T-helper 17 cell (primary cell): ENCODE measurements at places on chromosomes 4 and X.

- DNase-seq = no peak
- H3K4me1 ChIP-seq = no peaks in the 10 kb centered on the region
- no peak overlapping the region for H3K4me3 ChIP-seq
- H3K27ac ChIP-seq = no peak overlapping the region
Observed at GRCh38 chr4:26692014-26692726, 108.3 kb downstream of the TBC1D19 start.

GRCh38 chr4:20119141-20119540 is 132.6 kb upstream of the SLIT2 start:
- H3K27me3 ChIP-seq = no peaks in the 10 kb centered on the region
- no peak overlapping the region for H3K4me3 ChIP-seq
- no peaks in the 10 kb centered on the region for H3K4me1 ChIP-seq

DNA sequence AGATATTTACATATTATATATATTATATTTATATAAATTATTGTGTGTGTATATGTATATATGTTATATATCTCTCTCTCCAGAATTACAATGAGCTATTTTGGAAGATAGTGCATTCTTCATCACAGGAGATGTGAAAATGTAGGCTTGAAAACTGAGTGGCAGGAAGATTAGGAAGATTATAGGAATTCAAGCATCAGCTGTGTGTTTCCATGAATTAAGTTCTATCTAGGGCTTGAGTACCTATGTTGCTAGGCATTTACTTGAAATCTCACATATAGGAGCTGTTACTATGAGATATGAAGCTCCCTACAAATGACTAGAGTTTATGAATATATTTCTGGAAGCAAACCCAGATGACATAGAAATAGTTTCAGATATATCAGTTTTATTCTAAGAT is 328.7 kb downstream of the EPHA5 start:
- H3K27me3 ChIP-seq = no peaks in the 10 kb centered on the region
- no peak overlapping the region for H3K27ac ChIP-seq
- H3K4me1 ChIP-seq = no peaks in the 10 kb centered on the region

GRCh38 chrX:134732152-134732551 is 73.9 kb upstream of the PLAC1 start:
- no peak overlapping the region for H3K4me3 ChIP-seq
- no peak overlapping the region for H3K27ac ChIP-seq
- no peak for DNase-seq
- H3K4me1 ChIP-seq = no peaks in the 10 kb centered on the region
- peaks cover 3% of the 10 kb centered on the region for H3K27me3 ChIP-seq

- DNase-seq = no peak
- H3K36me3 ChIP-seq = peaks cover 3% of the 10 kb centered on the region
- no peak overlapping the region for H3K27ac ChIP-seq
- no peaks in the 10 kb centered on the region for H3K4me1 ChIP-seq
- no peaks in the 10 kb centered on the region for H3K27me3 ChIP-seq
- H3K4me3 ChIP-seq = no peak overlapping the region
Observed at GRCh38 chr4:143726714-143727113, 26.2 kb upstream of the FREM3 start.

DNA sequence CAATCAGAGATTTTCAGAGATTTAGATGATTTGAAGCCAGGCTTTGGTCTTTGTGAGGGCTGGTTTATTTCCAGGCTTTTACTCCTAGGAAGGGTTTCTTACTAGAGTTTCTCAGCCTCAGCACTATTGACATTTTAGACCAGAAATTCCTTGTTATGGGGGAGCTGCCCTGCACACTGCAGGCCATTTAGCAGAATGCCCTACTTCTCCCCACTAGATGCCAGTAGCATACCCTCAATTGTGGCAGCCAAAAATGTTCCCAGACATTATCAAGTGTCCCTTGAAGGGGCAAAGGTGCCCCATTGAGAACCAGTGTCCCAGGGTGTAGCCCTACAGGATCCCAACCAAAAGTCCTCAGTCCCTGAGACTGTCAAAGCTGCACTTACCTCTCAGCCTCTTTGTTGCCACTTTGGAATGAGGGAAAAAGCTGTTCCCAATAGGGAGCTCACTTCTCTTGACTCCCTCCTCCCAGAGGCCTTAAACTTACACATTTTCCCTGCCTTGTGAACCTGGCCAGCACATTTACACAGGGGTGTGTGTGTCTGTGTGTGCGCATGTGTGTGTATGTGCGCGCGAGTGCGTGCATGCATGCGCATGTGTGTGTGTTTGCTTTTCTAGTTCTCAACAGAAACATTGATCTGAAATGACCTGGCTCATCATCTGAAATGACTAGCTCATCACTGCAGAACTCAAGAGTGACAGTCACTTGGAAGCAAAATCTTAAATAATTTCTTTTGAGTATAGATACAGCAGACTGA is 231.4 kb downstream of the QDPR start:
- H3K36me3 ChIP-seq = no peaks in the 10 kb centered on the region
- H3K27me3 ChIP-seq = peaks cover 46% of the 10 kb centered on the region
- no peak for DNase-seq
- no peak overlapping the region for H3K4me3 ChIP-seq
- no peaks in the 10 kb centered on the region for H3K4me1 ChIP-seq

DNA sequence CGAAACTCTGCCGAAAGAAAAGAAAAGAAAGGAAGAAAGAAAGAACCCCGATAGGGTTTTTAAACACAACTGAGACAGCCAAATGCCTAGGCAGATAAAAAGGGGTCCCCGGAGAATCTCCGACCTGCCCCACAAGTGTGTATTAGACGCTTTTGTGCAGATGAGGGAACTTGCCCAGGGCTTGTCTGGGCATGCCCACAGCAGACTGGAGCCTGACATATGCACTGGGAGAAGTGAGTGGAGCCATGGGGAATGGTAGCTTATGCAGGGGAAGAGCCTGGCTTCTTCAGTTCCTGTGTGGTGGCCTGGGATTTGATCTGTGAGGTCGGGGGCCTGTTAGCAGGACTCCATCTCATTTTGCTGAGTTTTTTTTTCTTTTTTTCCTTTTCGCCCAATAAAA is 199.0 kb downstream of the GPC3 start:
- no peak overlapping the region for H3K4me3 ChIP-seq
- no peak overlapping the region for H3K27ac ChIP-seq
- no peaks in the 10 kb centered on the region for H3K36me3 ChIP-seq
- no peak for DNase-seq

- no peak overlapping the region for H3K27ac ChIP-seq
- H3K4me3 ChIP-seq = no peak overlapping the region
- no peak for DNase-seq
- H3K36me3 ChIP-seq = peaks cover 2% of the 10 kb centered on the region
- no peaks in the 10 kb centered on the region for H3K4me1 ChIP-seq
Observed at GRCh38 chr4:140059159-140059558, 94.8 kb downstream of the MAML3 start.

DNA sequence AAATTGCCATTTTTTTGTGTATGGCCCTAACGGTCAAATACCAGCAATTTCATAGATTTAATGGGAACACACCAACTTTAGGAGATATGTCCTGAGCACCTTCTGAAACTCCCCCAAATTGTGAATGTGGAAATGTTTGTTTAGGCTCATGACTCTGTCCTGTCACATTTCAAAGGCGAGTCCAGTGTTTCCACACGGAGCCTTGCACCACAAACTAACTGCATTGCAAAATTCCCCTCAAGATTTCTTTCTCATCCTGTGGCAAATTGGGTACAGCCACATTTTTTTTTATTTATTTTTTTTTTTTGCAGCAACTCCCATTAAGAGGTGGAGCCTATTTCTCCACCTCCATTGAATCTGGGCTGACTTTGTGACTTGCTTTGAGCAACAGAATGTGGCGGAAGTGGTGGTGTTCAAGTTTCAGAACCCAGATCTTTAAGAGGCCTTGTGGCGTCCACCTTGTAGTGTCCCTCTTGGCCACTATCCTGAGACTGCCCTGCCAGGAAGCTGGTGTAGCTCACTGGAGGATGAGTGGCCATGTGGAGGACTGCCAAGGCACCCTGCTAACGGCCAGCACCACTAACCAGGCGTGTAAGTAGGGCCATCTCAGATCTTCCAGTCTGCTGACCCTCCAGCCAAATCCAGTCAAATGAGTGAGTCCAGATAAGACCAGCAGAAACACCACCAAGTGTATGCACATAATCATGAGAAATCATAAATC is 172.4 kb upstream of the SCML1 start:
- no peak overlapping the region for H3K4me3 ChIP-seq
- no peak for DNase-seq
- no peak overlapping the region for H3K27ac ChIP-seq
- H3K27me3 ChIP-seq = peaks cover 6% of the 10 kb centered on the region
- H3K36me3 ChIP-seq = no peaks in the 10 kb centered on the region
- H3K4me1 ChIP-seq = peaks cover 4% of the 10 kb centered on the region

- peaks cover 12% of the 10 kb centered on the region for H3K36me3 ChIP-seq
- H3K27ac ChIP-seq = no peak overlapping the region
- H3K4me3 ChIP-seq = no peak overlapping the region
- no peaks in the 10 kb centered on the region for H3K27me3 ChIP-seq
- no peak for DNase-seq
- peaks cover 3% of the 10 kb centered on the region for H3K4me1 ChIP-seq
Observed at GRCh38 chrX:2638279-2638678, 52.8 kb upstream of the CD99 start.

DNA sequence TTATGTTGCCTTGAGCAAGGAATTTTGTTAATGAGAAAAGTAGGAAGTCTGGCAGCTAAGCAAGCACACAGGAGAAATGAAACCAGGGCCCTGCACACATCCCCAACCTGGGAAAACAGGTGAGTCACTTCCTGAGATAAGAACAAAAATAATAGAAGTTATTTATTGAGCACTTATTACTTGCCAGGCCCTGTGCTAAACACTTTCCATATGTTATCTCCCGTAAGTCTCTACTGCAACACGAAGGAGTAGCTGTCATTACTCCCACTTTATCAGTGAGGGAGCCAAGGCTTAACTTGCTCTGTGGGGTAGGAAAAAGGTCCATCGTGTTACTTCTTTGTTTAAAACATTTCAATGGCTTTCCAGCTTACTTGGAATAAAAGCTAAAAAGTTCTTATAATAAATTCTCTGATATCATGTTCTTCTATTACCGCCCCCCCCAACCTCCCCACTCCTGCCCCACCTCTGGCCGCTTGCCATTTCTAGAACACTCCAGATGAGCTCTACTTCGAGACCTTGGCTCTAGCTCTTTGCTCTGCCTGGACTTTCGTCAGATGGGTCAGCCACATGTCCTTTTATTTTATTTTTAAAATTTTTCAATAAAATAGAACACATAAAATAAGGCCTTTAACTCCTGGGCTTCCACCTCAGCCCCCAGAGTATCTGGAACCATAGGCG is 36.3 kb upstream of the PLAC8 start:
- no peak overlapping the region for H3K4me3 ChIP-seq
- DNase-seq = no peak
- no peaks in the 10 kb centered on the region for H3K27me3 ChIP-seq
- H3K4me1 ChIP-seq = peaks cover 10% of the 10 kb centered on the region

DNA sequence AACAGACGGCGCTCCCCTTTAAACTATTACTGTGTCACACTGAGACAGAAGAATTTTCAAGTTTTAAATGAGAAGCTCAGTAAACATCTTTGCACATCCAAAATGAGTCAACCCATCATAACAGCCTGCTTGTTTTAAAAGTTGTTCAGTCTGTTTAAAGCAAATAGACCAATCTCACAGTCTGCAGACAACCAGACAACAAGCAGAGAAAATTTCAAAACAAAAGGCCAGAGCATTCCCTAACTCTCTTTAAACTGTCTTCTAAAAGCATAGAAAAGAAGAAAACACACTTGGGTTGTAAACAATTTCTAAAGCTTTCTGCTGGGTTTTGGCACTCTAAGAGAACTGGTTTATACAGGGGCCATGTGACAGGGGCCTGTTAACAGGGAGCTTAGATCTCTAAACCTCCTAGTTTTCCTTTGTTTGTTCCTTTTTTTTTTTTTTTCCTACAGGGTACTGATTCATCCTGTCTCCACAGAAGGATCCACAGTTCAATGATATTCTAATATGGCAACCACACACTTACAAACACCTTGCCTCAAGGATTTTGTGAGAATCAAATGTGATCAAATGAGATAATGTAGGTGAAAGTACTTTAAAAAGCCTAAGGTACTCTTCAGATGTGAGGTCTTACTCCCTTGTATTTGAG is 100.8 kb upstream of the MAML3 start:
- peaks cover 72% of the 10 kb centered on the region for H3K27me3 ChIP-seq
- DNase-seq = no peak
- H3K4me1 ChIP-seq = peaks cover 6% of the 10 kb centered on the region
- no peaks in the 10 kb centered on the region for H3K36me3 ChIP-seq
- H3K4me3 ChIP-seq = no peak overlapping the region

DNA sequence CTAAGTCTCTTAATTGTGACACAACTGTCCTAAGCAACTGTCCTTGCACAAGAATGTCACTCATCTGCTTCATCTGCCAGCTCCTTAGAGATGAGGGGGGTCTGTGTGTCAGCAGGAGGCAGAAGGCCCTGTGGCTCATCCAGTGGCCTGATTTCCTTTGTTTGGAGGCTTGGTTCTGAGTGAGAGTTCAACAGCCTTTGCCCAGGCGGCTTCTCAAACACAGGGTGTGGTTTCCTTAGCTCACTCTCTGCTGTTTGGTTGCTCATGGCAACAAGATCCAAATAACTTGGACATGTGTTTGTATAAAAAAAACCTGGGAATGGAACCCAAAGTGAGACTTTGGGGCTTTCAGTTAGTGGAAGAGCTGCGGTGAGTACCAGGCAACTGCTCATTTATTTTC is 46.6 kb downstream of the MAP7D3 start:
- no peak for DNase-seq
- peak overlapping the region; percentile 90 for H3K27ac ChIP-seq
- peaks cover 14% of the 10 kb centered on the region for H3K4me1 ChIP-seq
- no peaks in the 10 kb centered on the region for H3K36me3 ChIP-seq
- no peaks in the 10 kb centered on the region for H3K27me3 ChIP-seq

DNA sequence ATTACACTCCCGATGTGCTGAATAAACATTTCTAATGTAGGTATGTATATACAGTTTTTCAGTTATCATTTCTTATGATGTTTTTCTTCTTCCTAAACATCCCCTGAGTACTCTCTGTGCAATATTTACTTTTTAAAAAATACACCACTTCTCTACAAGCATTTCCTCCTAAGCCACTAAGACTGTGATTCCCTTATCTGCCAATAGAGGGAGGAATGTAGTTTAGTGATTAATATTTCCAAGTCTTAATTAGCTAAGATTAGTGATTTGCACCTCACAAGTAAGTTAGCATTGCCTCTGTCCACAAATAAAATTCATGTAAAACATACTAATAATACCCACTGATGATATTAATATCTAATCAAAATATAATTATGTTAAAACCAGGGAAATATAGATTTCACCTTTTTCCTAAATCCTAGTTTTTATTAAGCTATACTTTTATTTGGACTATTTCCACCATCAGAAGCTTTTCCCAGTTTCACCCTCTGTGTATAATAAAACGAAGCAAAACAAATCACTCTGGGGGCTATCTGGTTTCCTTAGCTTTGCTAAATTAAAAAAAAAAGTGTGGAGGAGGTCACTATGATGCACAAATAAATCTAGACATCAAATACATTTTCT is 909.1 kb downstream of the FAT4 start:
- no peaks in the 10 kb centered on the region for H3K27me3 ChIP-seq
- no peak for DNase-seq
- H3K4me1 ChIP-seq = no peaks in the 10 kb centered on the region
- no peak overlapping the region for H3K27ac ChIP-seq

GRCh38 chr4:17134565-17134964 is 236.1 kb upstream of the LDB2 start:
- no peaks in the 10 kb centered on the region for H3K4me1 ChIP-seq
- H3K27ac ChIP-seq = no peak overlapping the region
- DNase-seq = no peak
- H3K4me3 ChIP-seq = no peak overlapping the region

- H3K27ac ChIP-seq = no peak overlapping the region
- H3K4me3 ChIP-seq = no peak overlapping the region
- H3K36me3 ChIP-seq = peaks cover 20% of the 10 kb centered on the region
Observed at GRCh38 chr4:168220893-168221292, 97.7 kb downstream of the DDX60 start.

GRCh38 chr4:130336585-130337217 is 1240.7 kb downstream of the C4orf33 start:
- no peak overlapping the region for H3K4me3 ChIP-seq
- H3K36me3 ChIP-seq = no peaks in the 10 kb centered on the region
- no peak for DNase-seq
- no peak overlapping the region for H3K27ac ChIP-seq
- no peaks in the 10 kb centered on the region for H3K4me1 ChIP-seq
